ENCODE measurements at places on chromosomes 3 and 15. TPM values are rescaled to one million over a fixed set of nuclear protein-coding genes. Genes with fewer than 3 reads are reported as not detected.

The ROBO1 gene
- 296 TPM for total RNA-seq

- DNase-seq: no peak
Observed at GRCh38 chr3:22262386-22262785, 511.4 kb upstream of the ZNF385D start.

The CRYBG3 gene
- 4.9 TPM for total RNA-seq

GRCh38 chr3:19159966-19160635 lies 11.8 kb downstream of the KCNH8 start:
- no peak for DNase-seq

The GRAMD2A gene
- 1.2 TPM for total RNA-seq

The GATM gene
- 91.3 TPM for total RNA-seq

GRCh38 chr3:110684466-110684865 lies 387.1 kb upstream of the NECTIN3 start:
- no peak for DNase-seq

- no peak for DNase-seq
Observed at GRCh38 chr15:75671730-75672602, 24.3 kb downstream of the SNX33 start.

DNA sequence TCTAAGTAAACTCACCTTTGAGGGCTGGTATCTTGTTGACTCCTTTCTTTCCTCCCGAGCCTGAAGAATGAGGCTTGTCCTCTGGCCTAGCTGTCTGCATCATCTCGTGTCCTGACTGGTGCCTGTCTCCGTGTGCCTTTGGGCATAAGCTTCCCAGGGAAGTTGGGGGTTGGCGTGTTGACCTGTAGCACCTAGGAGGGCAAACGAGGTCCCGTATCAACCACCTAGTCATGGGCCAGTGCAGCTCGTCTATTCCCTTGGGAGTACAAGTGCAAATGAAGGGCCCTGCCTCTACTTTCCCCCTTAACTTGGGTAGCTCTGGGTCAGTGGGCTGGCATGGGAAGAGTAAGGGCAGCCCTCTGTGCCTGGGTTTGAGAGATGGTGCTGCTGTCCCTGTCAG lies 8.7 kb downstream of the TEX264 start:
- no peak for DNase-seq

- no peak for DNase-seq
Observed at GRCh38 chr3:128152419-128153155, 694 bp upstream of the EEFSEC start.

- DNase-seq: no peak
Observed at GRCh38 chr3:64490180-64490724, 197.5 kb downstream of the ADAMTS9 start.

DNA sequence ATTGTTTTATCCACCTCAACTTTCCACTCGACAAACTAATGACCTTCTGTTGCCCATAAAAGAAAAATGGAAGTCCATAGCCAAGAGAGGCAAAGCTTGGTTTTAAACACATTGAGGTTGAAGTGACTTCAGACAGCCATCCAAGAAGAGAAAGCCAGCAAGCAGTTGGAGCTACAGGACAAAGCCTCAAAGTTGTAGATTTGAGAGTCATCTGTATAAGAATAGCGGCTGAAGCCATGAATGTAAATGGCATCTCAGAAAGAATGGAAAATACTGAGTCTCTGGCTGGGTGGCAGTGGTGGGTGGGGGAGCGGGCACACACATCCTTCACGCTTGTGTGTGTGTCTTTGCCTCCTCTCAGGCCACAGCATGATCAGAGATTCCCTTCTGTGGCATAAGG lies 124.1 kb upstream of the CHRM5 start:
- DNase-seq: no peak

The STRIT1 gene
- 0.82 TPM for total RNA-seq

DNA sequence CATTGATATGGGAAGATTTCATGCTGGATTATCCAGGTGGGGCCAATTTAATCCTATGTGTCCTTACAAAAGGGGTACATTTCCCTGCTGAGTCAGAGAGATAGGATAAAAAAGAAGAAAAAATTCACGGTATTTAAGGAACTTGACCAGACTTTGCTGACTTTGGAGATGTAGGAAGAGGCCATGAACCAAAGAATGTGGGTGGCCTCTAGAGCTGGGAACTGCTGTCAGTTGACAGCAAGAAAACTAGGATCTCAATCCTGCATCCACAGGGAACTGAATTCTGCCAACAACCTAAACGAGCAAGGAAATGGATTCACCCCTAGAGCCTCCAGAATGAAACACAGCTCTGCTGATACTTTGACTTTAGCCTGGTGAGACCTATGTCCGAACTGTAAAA lies 148.1 kb upstream of the SLC24A5 start:
- no peak for DNase-seq

DNA sequence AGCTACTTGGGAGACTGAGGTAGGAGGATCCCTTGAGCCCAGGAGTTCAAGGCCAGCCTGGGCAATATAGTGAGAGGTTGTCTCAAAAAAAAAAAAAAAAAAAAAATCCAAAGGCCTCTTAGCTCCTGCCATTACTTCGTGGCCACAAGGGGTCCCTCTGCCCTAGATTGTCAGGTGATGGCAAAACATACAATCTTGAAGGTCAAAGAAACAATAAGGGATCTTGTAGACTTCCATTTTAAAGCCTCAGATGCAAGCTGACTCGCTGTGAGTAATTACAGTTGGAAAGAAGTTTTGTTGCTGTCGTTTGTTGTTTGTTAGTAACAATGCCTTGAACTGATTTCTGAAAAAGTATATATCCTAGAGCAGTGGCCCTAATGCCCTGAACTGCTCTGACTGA lies 55.9 kb upstream of the PLCL2 start:
- DNase-seq: no peak

DNA sequence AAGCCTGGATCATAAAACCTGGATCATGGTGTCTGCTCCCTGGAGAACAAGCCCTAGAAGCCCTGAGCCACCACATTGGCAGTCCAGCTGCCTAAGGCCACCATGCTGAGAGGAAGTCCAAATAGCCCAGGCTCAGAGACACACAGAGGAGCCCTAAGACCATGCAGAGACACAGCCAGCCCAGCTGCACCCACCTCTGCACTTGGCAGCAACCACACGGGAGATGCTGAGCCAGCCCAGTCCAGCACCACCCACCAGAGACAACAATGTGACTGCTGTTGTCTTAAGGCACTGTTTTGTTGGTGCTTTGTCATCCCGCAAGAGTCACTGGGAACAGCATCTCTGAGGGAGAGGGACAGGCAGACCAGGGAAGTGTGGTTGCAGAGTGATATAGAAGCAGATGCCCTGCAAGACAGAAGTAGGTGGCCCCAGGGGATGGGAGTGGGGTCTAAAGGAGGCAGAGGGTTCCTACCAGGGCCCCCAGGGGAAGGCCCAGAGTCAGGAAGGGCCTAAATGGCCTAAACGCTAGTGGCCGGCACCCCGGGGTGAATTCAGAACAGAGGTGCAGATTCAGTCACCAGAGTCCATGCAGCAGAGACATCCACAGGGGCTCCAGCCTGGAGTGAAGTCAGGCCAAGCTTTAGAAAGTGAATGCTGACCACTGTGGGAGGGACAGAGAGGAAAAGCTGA lies 105.4 kb upstream of the PRR20G start:
- DNase-seq: no peak

DNA sequence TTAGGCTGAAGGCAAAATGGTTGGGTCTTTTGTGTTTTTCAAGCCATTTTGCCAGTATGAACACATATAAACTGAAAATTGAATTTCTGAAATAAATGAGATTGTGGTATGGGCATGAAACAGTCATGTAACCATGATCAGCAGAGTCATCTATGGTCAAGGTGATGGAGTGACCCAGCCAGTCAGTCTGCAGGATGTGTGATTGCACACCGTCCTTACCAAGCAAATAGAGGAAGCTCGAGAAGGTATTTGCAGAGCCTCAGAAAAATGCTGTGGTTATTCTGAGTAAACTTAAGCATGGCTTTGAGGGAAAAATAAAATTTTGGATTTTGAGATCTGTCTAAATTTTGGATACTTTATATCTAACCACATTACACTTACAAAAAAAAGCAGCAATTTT lies 95.9 kb upstream of the RNF7 start:
- DNase-seq: no peak

DNA sequence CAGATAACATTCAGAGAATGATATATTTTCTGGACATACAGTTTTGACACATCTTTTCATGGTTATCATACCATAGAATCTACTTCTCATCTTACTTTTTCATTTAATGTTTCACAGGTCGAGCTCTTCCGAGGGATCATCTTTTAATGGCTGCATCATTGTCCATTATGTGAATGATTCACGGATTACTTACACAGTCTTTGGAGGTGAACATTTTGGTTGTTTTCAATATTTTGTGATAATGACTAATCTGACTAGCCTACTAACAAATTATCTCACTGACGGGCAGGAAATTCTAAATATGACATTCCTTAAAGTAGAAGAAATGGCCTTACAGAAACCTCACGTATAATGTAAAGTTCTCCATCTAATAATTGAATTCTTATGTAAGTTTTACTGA lies 209.1 kb upstream of the STRIT1 start:
- DNase-seq: no peak

The GOLGA8J gene
- not detected for total RNA-seq

DNA sequence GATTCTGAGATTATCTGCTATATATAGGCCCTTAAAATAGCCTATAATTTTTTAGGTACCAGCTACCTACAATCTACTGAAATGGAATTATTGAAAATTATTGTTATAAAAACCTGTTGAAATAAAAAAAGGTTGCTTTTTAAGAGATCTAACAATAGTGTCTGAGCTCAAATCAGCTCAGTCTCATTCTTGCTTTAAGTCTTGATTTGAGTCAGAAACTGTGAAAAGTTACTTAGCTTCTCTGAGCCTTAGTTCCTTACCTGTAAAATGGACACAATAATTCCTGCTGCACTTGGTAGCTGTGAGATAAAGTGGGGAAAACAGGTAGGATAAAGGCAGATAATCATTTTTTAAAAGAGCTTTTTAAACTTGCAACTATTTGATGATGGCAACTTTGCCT lies 118.8 kb upstream of the UBE2E2 start:
- DNase-seq: no peak

DNA sequence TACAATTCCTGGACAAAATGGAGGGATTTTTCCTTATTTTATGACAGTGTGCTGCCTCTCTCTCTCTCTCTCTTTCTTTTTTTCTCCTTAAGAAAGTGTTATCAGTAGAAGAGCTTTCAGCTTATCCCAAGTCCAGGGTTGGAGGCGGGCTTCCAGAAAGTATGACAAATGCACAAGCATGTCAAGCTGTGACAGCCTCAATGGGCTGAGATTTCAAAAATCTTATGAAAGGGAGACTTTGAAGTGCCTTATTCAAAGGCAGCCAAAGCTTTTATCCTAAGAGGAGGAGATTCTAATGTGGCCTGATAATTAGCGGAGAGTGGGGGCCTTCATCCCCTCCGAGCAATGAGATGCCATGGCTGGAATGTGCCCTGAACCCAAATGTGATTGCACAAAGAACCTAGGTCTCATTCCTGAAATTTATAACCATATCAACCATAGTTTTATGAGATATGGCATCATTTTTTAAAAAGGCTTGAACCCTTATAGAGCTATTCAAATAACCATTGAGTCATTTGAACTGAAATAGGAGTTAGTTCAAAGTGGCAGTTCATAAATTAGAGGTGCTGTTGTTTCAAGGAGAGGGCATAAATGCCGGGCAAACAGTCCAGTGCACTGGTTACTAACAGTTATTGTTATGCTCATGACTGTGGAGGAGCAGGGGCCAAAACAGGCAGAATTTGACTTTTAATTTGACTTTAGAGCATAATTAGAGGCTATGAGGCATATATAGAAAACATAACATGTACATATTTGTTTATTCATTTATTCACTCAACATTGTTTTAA lies 261.6 kb upstream of the THRB start:
- no peak for DNase-seq

GRCh38 chr3:138317687-138318086 lies 12.0 kb downstream of the NME9 start:
- no peak for DNase-seq

- no peak for DNase-seq
Observed at GRCh38 chr15:28023422-28023821, 75.7 kb downstream of the OCA2 start.

DNA sequence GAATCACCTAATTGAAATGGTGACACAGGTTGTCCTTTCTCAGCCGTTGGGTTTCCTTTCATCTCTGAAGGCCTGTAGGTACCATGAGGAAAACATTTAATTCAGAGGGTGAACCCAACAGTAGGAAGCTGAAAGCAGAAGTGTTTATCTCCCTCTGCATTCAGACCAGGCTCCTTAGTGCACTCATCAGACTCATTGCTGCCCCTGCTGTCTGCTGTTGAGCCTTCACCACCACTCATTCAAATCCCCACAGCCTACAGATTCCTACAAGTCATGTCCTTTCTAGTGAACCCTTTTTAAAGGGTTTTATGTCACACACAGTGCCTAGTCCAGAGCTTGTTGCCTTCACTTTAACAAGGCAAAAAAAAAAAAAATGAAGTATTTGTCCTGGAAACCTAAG lies 13.4 kb downstream of the WDR48 start:
- DNase-seq: no peak

The SOX14 gene
- total RNA-seq: not detected

- DNase-seq: no peak
Observed at GRCh38 chr15:90086868-90087268, 15.4 kb downstream of the IDH2 start.

DNA sequence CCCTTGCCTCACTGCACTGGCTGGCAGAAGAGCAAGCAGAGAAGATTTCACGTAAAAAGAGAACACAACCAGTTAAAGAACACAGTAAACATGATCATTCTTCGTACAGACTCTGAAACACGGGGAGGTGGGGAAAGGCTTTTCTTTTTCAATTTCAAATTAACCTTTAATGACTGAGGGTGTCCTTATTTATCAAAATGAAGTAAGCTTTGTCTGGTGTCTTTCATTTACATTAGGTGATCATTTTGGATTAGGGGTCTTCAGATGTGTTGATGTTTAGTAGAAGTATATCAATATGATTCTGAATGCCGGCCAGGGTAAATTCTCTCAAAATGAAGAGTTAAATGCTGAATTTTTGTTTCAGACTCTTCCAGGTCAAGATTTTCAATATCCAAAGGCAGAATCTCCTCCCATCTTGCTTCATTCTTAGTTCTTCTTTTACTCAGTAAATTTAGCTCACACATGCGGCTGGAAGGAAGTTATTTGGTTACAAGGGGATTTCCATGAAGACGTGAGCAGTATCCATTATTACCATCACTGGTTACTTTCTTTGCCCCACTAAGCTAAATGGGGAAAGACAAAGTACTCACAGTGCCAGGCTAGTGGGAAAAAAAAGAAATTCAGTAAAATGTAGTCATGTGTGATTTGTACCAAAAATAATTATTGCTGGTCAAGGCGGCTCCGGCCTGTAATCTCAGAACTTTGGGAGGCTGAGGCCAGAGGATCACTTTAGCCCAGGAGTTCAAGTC lies 272.2 kb upstream of the NR2F2 start:
- DNase-seq: no peak

The PIK3CA gene
- 74.6 TPM for total RNA-seq

GRCh38 chr3:124496061-124496460 lies 234.2 kb upstream of the UMPS start:
- no peak for DNase-seq

The CCR3 gene
- total RNA-seq: not detected

The PPP4R2 gene
- 137 TPM for total RNA-seq

GRCh38 chr3:100045696-100046095 lies 68.6 kb downstream of the FILIP1L start:
- DNase-seq: no peak

Data from frontal cortex (tissue), 4 donors.